Activated CD4-positive, alpha-beta T cell treated with anti-CD3 and anti-CD28 coated beads, Interleukin-2, amount 50 U/mL, for 1 hour (primary cell): ENCODE measurements at places on chromosomes 2 and 18.

GRCh38 chr18:49206717-49207116, 253.7 kb downstream of the DYM start:
- no peak for DNase-seq

GRCh38 chr2:159737292-159737916, 25.1 kb downstream of the MARCHF7 start:
- no peak for DNase-seq

DNA sequence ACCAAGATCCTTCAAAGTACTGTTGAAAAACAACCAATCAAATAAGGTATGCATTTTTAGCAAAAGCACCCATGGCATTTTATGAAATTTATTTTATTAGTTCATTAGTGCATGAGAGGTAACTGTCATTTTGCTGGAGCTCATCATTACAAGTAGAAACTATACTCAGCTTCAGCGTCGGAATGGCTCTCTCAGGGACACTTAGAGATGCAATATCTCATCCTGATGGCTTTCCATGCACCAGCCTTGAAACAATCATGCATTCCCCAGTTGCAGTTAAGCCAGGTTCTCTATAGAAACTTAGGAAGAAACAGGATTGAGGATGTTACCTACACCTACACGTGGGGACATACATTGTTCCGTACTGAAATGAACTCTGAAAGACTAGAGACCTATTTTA, 219.5 kb downstream of the GALR1 start:
- no peak for DNase-seq

GRCh38 chr2:207136874-207137273, 28.9 kb downstream of the KLF7 start:
- no peak for DNase-seq

DNA sequence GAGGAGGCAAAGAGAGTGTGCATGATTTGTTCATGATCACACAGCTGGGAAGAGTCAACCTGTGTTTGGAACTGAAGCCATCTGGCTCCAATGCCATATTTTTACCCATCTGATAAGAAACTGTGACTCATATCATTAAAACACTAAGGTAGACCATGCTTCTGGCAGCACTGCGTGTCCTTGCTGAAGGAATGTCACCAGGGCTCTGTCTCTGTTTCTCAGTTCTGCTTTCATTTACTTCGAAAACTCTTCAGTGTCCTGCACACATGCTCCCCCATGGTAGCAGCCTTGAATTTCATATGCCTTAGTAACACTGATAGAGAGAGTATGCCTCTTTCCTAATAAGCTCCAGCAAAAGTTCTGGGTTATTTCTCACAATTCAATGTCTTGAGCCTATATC, 830.4 kb downstream of the DCDC2C start:
- no peak for DNase-seq

DNA sequence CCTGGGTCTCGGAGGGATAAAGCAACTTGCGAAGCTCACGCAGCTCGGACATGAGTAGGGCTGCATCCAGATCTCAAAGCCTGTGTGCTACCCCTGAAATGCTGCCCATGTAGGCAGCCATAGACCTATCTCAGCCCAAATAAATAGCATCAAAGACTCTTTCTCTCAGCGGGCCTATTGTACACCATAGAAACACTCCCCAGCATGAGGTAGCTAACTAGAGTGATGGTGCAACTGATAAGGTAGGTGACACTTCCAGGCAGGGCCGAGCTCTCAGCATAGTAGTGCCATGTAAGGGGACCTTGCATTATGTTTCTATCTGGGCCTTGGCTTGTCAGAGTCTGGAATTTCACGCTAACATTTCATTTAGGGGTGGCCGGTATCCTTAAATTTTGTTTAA, 52.4 kb downstream of the RABL2A start:
- no peak for DNase-seq

GRCh38 chr2:142236181-142236580, 105.4 kb upstream of the LRP1B start:
- DNase-seq = no peak

DNA sequence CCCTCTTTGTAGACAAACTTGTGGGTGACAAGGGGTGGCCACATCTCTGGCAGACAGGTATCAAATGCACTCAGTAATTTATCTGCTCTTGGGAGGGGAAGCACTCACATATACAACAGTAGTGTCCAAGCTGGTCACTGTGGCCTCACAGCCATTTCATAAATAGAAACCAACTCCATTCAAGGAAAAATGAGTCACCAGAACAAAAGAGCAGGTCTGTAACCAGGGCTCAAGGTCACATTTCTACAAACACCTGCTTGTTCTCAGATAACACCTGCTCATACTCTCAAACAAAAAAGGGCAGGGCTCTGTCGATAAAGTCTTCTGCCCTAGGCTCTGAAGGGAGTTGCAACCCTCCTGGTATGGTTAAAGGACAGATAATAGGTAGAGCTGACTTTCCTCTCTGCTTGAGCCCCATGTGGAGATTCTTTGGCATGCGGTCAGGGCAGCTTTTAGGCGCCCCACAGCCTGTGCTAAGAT, 459.0 kb downstream of the BCL11A start:
- DNase-seq = no peak

DNA sequence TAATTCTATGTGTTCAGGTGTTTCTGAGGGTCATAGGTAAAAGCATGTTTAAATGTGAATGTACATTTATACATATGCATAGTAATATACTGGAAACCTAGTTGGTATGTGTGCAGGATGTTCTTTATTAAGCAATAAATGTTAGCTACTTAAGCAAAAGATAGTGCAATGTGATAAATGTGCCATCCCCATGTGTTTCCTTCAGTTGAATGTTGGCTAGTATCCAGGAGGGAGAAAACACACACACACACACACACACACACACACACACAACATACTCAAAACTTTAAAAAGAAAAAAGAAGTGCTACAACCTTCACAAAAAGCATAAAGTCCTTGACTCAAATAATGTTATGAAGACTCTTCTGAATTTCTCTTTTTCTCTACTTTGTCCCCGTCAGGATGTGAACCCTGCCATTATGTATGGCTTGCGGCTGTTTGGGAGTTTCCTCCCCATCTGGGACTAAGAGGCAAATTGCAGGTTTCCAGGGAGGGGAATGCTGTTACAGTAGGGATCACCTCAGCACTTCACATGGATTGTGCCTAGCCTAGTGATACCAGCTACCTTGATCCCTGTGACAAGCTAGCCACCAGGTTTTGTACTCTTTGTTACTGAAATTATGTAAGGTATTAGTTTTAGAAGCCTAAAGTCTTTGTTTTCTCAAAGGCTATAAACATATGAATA, 82.6 kb downstream of the IKZF2 start:
- DNase-seq = no peak

GRCh38 chr2:55887351-55887750, 36.2 kb downstream of the EFEMP1 start:
- DNase-seq = no peak

GRCh38 chr2:31233231-31233630, 721 bp upstream of the EHD3 start:
- no peak for DNase-seq

DNA sequence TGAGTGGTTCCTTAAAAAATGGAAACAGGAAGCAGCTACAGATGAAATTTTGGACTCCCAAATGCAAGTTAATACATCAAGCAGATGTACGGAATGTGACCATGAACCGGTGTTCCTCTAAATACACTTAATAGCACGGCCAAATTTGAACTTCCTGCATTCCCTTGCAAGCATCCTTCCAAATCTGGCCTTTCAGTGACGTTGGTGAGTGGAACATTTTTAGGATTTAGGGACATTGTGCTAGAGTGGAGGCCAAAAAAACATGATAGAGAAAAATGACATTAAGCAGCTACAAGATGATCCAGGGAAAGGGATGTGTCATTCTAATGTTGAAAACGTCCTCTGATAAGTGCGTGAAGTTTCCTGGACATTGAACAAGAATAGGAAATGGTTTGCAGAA, 62.1 kb downstream of the CTAGE1 start:
- DNase-seq = no peak

GRCh38 chr18:61855449-61856378, 37.1 kb downstream of the RNF152 start:
- DNase-seq = no peak

- DNase-seq = no peak
Observed at GRCh38 chr2:7052404-7052803, 135.2 kb downstream of the RNF144A start.

- no peak for DNase-seq
Observed at GRCh38 chr18:61832858-61833257, 59.9 kb downstream of the RNF152 start.

DNA sequence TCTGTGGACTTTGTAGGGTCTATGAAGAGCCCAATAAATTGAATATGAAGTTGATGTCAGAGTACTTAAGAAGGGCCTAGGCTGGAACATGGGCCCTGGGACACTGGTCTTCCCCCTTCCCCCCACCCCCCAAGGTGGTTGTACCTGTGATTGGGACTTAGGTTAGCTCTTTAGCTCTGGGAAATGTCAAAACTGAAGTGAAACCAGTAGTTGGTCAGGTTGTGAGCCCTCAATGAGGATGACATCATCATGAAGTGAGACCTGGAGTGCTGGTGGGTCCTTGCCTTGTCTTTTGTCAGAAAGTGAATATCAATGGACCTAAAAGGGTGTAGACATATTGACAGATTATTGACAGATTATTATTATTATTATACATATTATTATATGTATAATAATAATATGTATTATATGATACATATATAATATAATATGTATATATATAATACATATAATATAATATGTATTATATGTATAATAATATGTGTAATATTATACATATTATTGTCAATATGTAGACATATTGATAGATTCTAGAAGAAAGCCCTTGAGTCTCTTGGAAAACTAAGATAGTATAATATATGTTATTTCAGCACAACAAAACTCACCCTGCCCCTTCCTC, 5.4 kb downstream of the MARS2 start:
- DNase-seq = no peak

DNA sequence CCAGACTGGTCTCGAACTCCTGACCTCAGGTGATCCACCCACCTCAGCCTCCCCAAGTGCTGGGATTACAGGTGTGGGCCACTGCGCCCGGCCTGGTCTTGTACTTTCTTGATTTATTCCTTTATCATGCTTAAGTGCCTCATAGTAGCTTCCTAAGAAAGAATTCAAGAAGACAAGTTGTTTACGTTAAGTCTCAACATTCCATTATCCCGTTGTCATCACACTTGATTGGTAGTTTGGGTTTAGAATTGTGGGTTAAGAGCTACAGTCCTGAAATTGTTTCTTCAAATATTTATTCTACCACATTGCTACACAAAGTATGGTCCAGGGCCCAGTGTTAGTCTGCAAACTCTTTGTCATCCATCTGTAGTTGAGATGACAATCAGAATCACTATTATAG, 194.0 kb downstream of the VWC2L start:
- DNase-seq = no peak
